ENCODE measurements at places on chromosomes 1 and 21.

- DNase-seq: no peak
These were observed 73.9 kb upstream of the VTCN1 start for GRCh38 chr1:117284399-117285215.

- DNase-seq: no peak
These were observed 86.0 kb downstream of the MATN1 start for GRCh38 chr1:30637183-30637980.

- DNase-seq: no peak
These were observed 27.9 kb upstream of the TTF2 start for GRCh38 chr1:117032266-117032665.

DNA sequence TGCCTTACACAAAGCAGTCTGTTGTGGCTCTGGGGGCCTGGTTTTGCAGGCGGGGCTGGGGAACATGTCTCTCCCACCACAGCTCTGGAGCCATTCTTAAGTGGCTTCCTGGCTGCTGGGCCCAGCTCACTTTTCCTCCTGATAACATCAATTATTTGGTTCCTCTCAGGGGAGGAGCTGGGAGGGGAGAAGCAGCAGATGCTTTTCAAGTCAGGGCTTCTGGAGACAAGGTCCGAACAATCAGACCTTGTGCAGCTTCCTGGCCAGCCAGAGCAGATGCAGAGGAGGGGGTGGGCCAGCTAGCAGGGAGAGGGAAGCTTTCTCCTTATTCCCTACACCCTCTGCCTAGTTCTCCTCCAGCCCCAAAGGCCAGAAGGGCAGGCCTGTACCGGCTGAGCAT, 3.7 kb upstream of the PAQR6 start:
- DNase-seq: no peak

- DNase-seq: no peak
These were observed 16.7 kb upstream of the PSMD4 start for GRCh38 chr1:151237678-151238466.

GRCh38 chr1:1399872-1400575, 889 bp upstream of the CCNL2 start:
- no peak for DNase-seq

GRCh38 chr1:16300436-16300835, 51.8 kb downstream of the FBXO42 start:
- no peak for DNase-seq

GRCh38 chr1:54989968-54990810, 8.5 kb upstream of the BSND start:
- no peak for DNase-seq

- DNase-seq: no peak
These were observed 206.1 kb downstream of the TM2D1 start for GRCh38 chr1:61518670-61519400.

- DNase-seq: no peak
These were observed 84.3 kb upstream of the KLHDC7A start for GRCh38 chr1:18396247-18396980.

DNA sequence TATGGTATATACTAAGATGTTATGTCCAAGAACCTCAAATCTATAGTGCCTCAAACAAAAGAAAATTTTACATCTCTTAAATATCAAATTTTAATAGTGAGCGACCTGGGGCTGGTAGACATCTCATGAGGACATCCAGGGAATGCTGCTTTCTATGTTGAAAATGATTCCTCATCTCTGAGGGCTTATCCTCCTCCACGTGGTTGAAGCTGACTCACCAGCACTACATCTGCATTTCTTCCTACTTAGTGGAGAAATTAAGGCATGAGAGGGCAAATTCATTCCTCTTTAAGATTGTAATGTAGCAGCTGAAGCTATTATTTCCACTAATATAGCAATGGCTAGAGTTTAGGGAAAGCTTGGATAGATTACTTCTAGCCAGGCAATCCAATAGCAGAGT, 529.5 kb downstream of the COL11A1 start:
- no peak for DNase-seq

DNA sequence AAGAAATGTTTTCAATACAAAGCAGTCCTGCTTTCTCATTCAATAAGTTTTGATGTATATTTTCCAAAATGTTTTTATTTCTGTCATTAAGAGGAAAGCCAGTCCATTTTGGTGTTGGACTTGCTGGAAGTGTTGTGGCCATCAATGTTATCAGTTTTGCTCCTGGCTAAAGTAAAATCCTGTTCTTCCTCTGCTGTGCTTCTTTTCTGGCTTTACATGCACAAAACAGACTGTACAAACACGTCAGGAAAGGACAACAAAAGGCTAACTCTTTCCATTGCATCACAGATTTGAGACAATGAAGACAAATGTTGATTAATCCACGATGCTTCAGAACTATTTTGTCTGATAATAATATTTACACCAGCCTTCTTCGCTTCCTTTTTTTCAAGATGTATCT, 735.4 kb downstream of the LTN1 start:
- DNase-seq: no peak

DNA sequence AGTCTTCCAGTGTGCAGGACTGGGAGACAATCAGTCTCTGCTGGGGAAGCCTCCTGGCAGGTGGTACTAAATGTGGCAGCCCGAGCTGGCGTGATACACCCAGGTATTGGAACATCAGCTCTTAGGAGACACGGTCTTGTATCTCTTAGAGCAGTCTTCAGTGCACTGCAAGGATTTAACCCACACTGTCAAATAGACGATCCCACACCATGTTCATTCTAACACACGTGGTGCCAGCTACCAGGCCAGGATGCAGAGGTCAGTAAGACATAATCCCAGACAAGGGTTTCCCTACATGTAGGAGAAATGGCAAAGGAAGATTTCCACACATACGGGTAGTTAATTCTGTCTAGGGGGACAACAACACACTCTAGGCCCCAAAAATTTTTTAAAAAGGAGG, 8.7 kb downstream of the TRIM11 start:
- DNase-seq: no peak

DNA sequence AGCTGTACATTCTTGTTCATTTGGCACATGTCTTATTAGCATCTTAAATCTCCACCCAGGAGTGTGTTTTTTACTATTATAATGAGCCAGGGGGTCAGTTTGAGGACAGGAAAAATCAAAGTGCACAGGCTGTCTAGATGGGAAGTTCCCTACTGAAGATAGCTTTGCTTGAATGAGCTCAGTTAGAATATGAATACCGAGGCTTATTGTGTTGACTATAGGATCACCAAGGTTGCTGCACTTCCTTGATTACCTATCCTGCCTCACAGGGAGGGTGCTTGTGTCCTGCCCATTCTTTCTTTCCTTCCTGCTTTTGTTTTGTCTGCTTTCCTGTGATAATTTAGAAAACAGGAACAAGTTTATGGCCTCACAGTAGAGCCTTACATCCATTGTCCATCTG, 16.3 kb downstream of the PHGDH start:
- DNase-seq: no peak

GRCh38 chr1:89918127-89918793, 76.7 kb upstream of the ZNF326 start:
- no peak for DNase-seq

GRCh38 chr1:27773826-27774445, 917 bp downstream of the STX12 start:
- no peak for DNase-seq

GRCh38 chr1:156359973-156360372, 9.0 kb upstream of the RHBG start:
- no peak for DNase-seq

DNA sequence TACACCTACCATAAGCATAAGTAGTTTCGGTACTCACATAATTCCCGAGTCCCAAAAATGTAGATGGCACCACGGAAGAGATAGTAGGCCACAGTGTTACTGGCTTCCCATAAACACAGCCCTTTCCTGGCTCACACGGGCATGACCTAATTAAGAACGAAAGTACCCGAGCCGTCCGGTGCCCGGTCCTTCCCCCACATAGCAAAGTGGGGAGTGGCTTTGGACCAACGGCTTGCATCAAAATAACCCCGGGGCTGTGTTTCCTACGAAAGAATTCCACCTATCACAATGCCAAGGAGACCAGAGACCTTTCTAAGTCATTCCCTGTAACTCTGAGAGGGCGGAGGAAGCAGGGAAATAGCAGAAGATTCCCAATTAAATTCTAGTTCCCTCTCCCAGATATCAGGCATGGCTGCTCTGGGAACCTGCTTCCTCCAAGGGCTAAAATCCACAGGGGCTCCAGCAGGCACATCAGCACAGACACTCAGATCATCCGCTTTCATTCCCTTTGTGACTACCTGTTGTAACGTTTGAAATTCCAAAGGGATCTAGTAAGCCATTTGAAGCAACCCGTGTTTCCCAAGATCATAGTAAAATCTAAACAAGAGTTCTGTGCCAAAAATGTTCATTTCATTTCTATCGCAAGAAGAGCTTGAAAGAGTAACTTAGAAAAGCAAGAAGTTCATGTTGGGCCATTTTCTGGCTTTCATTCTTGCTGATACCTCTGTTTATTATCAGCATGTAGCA, at the start of gene TMPRSS3:
TSS of gene TMPRSS3 (minus strand) at position 148 of the 747 bp plus-strand sequence. CDS start 635 bp downstream, outside the sequence.
- no peak for DNase-seq

DNA sequence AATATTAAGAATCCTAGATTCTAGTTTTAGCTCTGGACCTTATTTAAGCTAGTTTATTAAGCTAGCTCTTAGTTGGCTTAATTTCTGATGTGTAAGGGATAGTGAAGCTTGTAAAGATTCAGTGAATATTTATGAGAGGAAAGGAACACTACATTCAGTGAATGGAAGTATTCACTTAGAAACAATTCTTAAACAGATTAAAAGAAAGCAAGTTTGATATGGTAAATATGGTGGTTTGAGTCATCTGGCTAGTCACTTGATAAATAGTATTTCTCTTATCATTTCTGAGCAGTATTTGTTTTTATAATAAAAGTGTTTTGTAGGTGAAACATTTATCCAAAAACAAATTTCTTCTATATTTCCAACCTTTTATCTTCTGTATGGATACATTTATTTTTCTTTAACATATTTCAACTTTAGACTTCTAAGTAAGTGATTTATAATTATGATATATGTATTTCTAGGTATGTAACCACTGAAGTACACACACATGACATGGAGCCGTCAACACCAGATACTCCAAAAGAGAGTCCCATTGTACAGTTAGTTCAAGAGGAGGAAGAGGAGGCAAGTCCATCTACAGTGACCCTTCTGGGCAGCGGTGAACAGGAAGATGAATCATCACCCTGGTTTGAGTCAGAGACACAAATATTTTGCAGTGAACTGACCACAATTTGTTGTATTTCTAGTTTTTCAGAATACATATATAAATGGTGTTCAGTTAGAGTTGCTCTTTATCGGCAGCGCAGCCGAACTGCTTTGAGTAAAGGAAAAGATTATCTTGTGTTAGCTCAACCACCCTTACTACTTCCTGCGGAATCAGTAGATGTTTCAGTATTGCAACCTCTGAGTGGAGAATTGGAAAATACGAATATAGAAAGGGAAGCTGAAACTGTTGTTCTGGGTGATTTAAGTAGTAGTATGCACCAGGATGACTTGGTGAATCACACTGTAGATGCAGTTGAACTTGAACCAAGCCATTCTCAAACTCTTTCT, 55.6 kb downstream of the SUCO start:
- no peak for DNase-seq

DNA sequence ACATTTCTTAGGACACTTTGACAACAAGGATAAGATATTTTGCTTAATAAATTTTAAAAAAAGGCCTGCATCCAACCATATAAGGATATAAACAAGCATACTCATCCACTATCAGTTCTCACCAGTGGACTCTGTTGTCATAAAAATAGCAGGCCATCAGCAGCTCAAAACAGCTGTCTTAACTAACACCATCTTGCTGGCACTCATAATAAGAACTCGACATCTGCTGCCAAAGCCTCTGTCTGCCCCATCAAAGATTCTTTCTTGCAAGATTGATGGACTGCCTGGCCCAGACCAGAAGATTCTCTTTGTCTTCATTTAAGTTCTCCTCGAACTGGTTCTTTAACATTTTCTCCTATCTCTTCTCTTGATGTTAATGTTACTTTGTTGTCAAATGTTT, 10.1 kb downstream of the JMJD4 start:
- DNase-seq: no peak

DNA sequence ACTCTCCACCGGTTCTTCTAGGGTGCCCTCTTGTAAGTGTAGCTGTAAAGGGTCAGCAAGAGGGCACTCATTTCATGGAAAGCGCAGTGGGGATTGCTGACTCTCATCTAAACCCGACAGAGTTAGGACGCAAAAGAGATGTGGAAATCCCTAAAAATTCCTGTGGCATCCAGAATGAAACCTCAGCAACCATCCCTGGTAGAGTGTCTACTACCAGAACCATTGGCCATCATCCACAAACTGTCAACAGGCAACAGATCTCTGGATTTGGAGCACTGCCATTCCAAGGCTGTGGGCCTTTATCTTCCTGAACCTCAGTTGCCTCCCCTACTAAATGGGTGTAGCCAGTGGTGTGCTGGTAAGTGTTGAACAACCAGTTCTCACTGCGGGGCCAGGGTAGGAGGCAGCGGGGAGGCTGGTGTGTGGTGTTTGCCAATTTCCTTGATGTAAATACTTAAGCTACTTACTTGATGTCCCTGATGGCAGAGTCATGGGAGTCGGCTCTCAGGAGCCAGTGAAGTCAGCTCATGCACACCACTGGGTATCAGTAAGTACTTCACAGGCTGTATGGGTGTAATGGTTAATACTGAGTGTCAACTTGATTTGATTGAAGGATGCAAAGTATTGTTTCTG, 195.8 kb downstream of the KAZN start:
- no peak for DNase-seq

- DNase-seq: no peak
These were observed 32.0 kb downstream of the CD34 start for GRCh38 chr1:207878939-207879338.

DNA sequence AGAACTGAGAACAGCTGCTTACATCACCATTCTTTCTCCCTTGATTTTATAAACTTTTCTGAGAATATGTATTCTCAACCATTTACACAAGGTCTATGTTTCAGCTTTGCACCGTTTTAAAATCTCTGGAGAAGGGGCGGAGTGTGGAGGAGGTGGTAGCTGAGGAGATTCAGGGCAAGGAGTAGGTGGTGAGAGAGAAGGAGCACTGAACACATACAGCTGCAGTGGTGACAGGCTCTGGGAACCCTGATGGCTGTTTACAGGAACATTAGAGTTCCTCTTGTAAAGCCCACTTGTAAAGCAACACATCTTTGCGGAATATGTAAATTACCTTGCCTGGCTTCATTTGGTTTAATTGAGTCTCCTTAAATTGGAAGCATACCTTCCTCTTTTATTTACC, 89.7 kb downstream of the SMYD2 start:
- DNase-seq: no peak

- DNase-seq: no peak
These were observed 7.6 kb upstream of the ERG start for GRCh38 chr21:38505654-38506523.

- no peak for DNase-seq
These were observed 152.9 kb downstream of the ACTL8 start for GRCh38 chr1:17907999-17908398.

DNA sequence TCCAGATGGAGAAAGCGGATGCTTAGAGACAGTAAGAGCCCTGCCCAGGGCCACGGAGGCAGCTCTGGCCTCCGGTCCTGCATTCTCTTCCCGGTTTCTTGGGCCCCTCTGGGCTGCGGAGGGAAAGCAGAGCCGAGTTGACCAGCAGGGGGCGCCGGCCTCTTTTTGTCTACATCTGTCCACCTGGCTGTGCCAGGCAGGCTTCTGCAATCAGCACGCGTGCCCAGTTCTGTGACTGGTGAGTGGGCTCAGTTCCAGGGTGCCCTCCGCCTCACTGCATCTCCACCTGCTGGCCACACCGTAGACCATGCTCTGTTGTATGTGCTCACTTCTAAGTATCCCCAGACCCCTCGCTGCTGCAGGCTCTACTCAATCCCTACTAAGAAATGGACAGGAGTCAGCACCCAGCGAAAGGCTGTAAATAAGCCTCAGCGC, 6.7 kb upstream of the HUNK start:
- peak; percentile 58 for DNase-seq
